Activated naive CD4-positive, alpha-beta T cell treated with anti-CD3 and anti-CD28 coated beads for 36 hours (primary cell): ENCODE measurements at places on chromosomes 13 and 19. TPM values are rescaled to one million over a fixed set of nuclear protein-coding genes. Genes with fewer than 3 reads are reported as not detected.

CYP4F2 gene
- not detected for total RNA-seq

C19orf18 gene
- total RNA-seq = 0.31 TPM

DNA sequence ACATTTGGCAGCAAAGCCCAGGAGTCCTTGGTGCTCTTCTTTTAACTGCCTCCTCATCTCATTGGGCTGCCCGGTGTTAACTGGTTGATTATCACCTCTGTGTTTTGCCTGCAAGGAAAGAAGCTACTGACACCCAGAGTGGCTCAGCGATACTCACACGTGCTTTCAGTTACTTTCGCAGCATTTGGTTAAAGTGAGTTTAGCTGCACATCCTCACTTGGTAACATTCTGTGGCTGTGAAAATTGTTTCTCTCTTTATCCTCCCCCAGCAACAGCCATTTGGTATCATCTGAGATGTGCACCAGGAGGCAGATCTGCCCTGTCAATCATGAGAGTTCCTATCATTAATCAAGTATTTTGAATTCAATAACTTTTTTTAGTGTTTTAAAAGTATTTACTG lies 44.6 kb upstream of the GPR183 start:
- peak; percentile 73 for DNase-seq

DNA sequence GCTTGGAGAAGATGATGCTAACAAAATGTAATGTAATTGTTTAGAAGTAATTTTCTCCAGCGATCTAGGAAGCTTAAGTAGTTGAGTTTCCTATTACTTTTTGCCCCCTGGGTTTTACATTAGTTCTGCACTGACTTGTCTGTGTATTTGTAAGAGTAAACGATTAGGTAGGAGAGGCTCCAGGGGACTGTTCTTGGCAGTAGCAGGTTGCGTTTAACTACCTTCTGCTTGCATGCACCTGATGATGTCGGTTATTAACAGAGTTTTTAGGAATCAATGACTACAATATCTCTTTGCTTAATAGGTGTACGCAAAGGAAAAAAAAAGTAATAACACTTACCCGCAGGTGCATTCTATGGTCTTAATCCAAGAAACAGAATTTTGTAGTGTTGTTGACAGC lies 18.3 kb upstream of the UGGT2 start:
- no peak for DNase-seq

DNA sequence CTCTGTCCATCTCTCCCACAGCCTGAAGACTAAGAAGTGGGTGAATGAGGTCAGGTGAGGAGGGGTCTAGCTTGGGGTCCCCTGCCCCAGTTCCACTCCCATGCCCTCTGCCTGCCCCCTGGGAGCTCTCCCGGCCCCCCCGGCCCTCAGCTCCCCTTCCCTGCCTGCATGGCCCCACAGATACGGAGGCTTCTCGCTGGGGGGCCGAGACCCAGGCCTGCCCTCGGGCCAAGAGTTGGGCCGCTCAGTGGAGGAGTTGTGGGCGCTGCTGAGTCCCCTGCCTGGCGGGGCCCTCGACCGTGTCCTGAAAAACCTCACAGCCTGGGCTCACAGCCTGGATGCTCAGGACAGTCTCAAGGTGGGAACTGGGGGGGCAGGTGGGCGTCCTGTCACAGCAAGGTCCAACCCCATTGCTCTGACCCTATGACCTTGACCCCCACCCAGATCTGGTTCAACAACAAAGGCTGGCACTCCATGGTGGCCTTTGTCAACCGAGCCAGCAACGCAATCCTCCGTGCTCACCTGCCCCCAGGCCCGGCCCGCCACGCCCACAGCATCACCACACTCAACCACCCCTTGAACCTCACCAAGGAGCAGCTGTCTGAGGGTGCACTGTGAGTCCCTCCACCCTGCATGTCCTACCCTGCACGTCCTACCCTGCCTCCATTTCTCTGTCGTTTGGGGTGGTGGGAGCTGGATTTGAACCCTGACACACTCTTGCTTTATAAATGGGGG lies 10.9 kb upstream of the ARHGAP45 start:
- no peak for DNase-seq

PLPP2 gene
- 0.41 TPM for total RNA-seq

DNA sequence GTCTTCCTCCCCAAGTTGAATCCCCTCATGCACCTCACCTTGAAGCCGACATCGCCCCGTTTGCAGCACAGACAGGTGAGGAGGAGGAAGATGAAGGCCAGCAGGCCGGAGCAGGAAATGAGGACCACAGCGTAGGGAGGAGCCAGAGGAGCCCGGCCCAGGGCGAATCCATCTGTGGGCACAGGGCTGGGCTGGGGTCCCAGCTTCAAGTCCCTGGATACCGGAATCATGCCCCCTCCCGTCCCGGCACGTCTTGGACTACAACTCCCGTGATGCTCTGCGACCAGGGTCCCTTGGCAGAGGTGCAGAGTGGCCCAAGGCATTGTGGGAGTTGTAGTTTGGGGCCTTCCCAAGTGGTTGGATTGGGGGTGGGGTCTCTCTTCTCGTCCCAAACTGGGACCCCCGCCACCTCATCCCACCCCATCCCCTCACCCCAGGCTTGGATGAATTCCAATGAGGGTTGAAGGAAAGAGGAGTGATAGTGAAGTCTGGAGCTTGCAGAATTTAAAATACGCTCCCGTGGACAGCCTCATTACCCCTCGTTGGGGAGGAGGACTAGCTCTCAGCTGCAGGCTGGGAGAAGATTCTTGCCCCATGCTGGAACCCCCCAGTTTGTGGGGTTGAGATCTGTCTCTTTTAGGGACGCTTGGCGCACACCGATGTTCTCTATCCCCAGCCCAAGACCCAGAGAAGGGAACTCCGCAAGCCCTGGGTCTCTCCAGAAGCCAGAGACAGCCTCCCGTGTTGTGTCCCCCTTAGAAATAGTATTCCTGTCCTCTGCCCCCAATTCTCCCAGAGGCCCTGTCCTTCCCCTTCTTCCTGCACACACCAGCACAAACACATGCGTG lies 990 bp downstream of the LMTK3 start:
- peak; percentile 82 for DNase-seq

GRCh38 chr13:67642657-67643056 lies 412.5 kb upstream of the PCDH9 start:
- no peak for DNase-seq
